Putamen (tissue), 1 donor: ENCODE measurements at places on chromosomes 12 and 14.
A peak's percentile ranks its signal among the peaks of the same experiment; 100 is the strongest.

GRCh38 chr14:97848317-97848980 is 1051.3 kb downstream of the VRK1 start:
- DNase-seq, result no peak

- no peak for DNase-seq
Observed at GRCh38 chr12:6612652-6613014, 5.5 kb upstream of the CHD4 start.

- DNase-seq, result no peak
Observed at GRCh38 chr12:69028941-69029729, 96.2 kb upstream of the CPM start.

DNA sequence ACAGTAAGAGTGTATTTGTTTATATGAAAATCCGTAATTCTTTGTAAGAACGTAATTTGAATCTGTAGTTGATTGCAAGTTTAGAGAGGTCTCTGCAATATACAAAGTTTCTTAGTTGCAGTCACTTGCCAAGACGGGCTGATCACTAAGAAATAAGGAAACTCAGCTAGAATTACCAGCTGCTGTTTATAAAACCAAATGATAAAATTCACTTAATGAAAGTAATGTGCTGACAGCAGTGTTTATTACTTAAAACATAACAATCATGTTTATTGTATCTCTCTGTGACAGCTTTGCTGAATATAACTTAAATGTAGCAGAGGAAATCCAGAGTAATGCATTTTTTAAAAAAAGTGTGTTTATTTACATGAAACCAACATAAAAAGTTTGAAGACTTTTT is 31.2 kb downstream of the SRGAP1 start:
- DNase-seq, result no peak

DNA sequence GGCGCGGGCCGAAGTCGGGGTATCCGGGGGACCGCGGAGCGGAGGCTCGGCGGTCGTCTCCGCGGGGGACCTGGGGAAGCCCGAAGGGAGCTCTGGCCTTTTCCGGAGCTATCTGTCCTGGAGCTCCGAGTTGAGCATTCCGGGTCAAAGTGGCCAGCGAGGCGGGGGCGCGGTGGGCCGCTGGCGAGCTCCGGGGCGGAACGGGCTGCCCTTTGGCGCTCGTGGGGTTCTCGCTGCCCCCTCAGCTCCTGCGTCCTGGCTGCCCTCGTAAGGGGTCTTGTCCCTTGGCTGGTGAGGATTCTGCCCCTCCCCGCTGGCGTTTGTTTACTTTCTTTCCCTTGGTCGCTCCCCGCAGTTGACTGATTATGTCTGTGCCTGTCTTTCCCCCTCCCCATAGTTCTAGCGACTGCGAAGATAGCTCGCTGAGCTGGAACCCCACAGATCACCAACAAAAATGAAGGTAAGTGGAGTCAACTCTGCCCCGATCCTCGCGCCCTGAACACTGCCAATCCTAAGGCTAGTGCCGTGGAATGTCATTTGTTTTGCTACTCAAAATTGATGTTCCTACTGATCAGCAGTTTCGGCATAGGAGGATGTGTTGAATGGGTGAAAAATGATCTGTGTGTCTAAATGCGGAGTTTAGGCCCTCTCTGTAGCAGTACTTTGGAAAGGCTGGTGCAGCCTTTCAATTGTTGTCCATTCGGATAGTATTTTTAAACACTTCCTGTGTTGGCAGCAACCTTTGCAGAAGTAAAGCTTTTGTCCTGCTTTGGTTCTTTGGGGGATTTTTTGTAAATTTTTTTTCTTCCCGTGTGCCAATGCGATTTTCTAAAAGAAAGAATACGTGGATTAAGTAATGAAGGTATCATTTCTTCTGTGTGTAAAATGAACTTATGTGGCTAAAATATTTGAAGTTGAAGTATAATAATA is 1.3 kb downstream of the ARID4A start:
- DNase-seq, result peak; percentile 15

GRCh38 chr14:51860164-51860824 is at the start of gene GNG2:
GNG2 (plus strand) TSS chr14:51860612; CDS start chr14:51950679, 90,067 bp downstream.
- peak; percentile 45 for DNase-seq

DNA sequence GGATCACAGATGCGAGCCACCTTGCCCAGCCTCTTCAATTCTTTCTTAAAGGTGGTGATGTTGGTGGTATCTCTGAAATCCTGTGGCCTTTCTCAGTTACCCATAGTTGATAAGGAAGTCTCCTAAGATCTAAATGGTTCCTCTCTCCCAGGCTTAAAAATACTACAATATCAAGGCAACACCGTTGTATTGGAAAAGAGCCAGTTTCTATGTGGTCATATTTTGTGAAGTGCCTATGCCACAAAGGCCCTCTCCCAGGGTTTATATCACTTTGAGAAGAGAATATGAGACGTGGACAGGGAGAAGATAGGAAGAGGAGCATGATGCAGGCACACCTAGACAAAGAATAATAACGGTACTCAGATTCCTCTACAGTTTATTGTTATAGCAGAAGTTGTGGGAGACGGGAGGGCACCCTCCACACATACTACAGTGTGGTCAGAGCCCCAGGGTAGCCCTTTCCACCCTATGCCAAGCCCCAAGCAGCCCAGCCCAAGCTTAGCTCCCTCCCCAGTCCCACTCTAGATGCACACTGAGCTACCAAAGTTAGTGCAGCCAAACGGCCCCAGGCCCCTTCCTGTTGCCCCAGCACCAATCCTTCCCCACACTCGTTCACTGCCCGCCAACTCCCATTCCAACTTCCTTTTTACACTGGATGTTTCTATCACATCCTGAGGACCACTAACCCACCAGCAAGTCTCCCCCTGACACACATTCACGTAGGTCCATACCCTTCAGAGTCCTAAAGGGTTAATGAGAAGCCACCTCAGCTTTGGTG is 8.3 kb downstream of the NDRG2 start:
- DNase-seq, result no peak

DNA sequence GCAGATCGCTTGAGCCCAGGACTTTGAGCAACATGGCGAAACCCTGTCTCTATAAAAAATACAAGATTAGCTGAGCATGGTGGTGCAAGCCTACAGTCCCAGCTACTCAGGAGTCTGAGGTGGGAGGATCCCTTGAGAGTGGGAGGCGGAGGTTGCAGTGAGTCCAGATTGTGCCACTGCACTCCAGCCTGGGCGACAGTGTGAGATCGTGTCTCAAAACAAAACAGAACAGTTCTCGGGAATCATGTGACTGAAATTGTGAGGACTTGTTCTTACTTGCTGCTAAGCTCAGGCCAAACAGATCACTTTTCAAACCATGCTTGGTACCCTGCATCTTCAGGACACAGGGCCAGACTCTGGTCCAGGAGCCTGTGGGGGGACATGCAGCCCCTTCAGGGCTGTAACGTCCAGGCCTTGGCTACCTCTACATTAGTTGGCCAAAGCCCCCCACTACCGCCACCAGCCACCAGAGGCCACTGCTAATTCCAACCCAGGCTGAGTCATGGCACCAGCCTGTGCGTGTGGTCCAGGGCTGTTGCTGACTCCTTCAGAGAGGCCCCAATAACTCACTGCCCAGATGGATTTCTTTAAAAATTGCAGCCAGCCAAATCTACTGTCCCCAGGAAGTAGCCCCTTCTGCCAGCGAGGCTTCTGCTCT is 33.4 kb upstream of the SYNDIG1L start:
- no peak for DNase-seq

- no peak for DNase-seq
Observed at GRCh38 chr14:87883750-87884149, 109.2 kb downstream of the GALC start.

GRCh38 chr12:51450333-51450732 is 25.7 kb downstream of the SLC4A8 start:
- no peak for DNase-seq

DNA sequence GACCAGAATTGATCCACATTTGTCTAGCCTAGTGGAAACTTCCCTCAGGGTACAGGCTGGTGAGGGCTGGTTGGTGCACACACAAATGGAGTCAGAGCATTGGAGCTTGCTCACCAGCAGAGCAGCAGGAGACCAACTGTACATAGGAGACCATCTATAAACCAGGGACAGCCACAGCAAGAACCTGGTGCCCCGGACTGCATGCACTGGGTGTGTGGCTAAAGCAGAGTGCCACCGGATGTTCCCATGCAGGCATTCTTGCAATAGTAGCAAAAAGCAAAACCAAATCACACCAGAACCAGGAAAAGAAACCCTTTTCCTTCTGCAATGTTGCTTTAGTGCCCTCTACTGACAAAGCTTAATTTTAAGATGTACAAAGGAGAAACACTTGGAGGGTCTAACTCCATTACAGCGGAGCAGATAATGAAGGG is 136.4 kb downstream of the MDGA2 start:
- DNase-seq, result peak; percentile 33

- DNase-seq, result no peak
Observed at GRCh38 chr14:91144425-91145145, 30.7 kb downstream of the DGLUCY start.

DNA sequence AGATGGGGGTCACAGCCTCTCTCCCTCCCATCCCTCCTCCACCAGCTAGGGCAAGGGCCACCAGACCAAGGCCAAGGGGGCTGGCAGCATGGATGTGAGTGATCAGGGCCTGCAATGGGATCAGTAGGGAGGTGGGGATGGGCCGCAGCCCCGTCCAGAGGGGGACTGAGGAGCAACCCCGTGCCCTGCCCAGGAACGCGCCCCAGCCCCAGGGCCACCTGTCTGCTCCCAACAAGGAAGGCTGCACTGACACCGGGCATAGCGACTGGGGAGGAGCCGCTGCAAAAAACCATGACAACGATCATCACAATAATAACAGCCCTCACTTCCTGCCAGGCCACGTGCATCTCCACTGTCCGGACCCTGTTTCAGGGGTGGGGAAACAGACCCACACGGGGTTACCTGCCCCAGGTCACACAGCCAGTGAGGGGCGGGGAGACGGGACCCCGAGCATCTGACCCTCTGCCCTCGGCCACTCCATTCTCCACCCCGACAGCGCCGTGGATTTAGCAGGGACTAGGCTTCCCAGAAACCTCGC is 24.3 kb downstream of the NCOR2 start:
- DNase-seq, result no peak

DNA sequence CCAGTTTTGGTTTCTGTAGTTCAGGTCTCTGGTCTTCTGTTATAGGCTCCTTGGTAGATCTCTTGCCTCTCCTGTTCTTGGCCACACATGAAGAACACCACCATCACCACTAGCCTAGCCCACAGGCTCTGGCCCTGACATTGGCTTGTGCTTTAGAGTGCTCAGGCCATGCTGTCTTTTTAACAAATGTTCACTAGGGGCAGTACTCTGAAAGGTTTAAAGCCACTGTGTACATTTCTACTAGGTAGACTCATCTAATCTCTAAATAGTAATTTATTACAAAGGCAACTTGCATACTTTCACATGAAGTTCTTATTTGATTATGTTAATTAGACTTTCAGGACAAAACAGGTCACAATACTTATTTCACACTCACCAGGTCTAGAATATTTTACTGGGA is 38.3 kb downstream of the PDE6H start:
- DNase-seq, result no peak

DNA sequence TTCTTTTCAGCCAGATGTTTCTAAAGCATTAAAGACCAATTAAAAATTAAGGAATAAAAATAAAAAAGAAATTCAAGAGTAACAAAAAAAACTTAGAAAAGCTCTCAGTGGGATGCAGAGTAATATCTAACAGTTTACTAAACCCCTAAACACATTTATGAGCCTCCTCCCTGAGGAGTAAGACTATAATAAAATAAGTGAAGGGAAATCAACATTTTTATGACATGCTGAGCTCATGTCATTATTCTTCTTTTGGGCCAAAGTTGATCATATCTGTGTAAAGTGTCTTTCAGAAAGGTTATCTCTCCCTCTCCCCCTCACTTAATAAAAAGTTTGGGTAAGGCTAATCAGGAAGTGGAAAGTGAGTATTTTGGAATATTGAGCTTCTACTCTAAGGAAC is 122.1 kb downstream of the MYRFL start:
- no peak for DNase-seq

GRCh38 chr12:76216585-76217472 is 131.4 kb downstream of the BBS10 start:
- DNase-seq, result no peak

DNA sequence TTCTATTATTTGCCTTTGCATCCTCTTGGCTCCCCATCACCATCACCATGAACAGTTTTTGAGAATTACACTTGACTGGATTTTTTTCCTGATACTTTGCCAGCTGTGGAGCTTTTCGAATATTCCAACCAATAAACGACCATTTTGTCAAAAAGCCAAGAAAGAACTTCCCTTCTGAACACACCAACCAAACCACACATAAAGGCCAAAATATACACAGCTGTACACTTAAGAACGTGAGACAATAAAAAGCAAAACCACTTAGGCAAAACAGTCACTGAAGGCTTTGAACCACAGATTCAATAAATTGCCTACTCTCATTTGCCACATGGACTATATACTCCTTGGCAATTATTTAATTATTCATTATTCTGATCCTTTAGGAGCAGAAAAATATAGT is 1.1 kb downstream of the C14orf93 start:
- no peak for DNase-seq

DNA sequence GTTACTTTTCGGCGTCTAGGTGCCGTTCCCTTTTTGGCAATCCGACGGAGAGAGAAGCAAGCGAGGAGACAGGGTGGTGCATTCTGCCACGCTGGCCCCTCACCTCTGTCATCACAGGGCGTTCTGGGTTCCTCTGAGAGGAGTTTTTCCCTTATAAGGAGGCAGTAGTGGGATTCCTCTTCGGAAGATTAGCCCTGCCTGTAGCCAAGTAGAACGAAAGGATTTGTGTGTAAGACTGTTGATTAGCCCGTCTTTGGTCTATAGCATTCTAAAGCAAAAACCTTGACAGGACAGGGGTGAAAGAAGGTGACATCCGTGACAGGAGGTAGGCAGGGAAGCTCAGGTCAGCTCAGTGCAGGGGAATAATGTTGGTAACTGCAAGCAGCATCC is 9.1 kb upstream of the NEMF start:
- DNase-seq, result peak; percentile 61

- DNase-seq, result no peak
Observed at GRCh38 chr12:130247634-130248237, 85.5 kb downstream of the FZD10 start.

DNA sequence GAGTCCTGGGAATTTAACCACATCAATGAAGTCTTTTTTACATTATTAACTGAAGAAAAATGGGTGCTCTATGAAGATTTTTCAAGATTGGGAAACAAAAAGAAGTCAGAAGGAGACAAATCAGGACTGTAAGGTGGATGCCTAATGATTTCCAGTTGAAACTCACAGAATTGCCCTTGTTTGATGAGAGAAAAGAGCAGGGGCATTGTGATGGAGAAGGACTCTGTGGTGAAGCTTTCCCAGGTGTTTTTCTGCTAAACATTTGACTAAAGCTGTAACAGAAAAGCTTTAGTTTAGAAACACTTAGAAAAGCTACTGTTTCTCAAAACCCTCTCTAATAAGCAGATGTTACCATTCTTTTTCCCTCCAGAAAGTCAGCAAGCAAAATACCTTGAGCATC is 5.8 kb downstream of the IRAK4 start:
- DNase-seq, result no peak

- DNase-seq, result no peak
Observed at GRCh38 chr12:123757561-123757960, 4.5 kb upstream of the DNAH10 start.

GRCh38 chr12:53223389-53224060 is 8.5 kb downstream of the RARG start:
- peak; percentile 75 for DNase-seq

- no peak for DNase-seq
Observed at GRCh38 chr12:57839996-57840395, 6.5 kb downstream of the CTDSP2 start.

GRCh38 chr14:98927986-98928385 is 344.0 kb downstream of the BCL11B start:
- no peak for DNase-seq
